Hematopoietic multipotent progenitor cell treated with erythropoietin and hydrocortisone succinate and interleukin-3 and kit ligand, for 8 days (in vitro differentiated cells): ENCODE measurements at places on chromosomes 7 and 10.

GRCh38 chr10:32909456-32909855 lies 48.6 kb downstream of the ITGB1 start:
- no peak for DNase-seq

DNA sequence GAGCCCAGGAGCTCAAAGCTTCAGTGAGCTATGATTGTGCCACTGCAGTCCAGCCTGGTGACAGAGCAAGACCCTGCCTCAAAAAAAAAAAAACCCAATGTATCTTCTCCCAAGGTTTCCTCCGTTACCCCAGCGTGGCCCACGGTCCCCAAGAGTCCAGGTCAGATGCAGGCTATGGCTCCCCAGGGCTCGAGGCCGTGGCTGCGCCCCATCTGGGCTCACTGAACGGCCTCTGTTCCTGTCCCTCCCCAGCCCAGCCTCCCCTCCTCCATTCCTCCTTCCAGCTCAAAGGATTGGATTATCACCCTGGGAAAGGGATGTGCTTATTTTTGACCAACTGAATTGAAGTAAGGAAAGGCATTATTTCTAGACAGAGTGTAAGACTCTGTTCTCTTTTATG lies 31.0 kb downstream of the STK32C start:
- DNase-seq = no peak

GRCh38 chr10:118291122-118291521 lies 51.0 kb downstream of the FAM204A start:
- no peak for DNase-seq

- no peak for DNase-seq
These were observed 126.7 kb upstream of the CALN1 start for GRCh38 chr7:72538856-72539255.

GRCh38 chr7:111068618-111069017 lies 22.3 kb upstream of the LRRN3 start:
- no peak for DNase-seq

DNA sequence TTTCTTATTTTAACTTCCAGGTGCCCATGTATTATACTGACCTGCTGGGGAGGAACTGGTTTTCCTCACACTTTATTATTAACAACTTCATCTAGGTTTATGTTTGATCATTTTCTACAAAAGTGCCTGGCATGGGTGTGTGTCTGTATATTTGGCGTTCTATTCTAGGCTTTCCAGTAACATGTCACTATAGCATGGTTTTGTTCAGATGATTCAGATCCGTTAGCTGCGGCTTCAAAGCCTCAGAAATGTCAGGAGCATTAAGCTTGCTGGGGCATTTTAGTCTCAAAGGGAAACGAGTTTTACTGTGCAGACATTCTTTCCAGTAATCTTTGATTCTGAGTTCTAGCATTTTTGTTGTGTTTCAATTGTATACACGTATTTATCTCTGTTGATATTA lies 2.3 kb downstream of the INPP5A start:
- no peak for DNase-seq

DNA sequence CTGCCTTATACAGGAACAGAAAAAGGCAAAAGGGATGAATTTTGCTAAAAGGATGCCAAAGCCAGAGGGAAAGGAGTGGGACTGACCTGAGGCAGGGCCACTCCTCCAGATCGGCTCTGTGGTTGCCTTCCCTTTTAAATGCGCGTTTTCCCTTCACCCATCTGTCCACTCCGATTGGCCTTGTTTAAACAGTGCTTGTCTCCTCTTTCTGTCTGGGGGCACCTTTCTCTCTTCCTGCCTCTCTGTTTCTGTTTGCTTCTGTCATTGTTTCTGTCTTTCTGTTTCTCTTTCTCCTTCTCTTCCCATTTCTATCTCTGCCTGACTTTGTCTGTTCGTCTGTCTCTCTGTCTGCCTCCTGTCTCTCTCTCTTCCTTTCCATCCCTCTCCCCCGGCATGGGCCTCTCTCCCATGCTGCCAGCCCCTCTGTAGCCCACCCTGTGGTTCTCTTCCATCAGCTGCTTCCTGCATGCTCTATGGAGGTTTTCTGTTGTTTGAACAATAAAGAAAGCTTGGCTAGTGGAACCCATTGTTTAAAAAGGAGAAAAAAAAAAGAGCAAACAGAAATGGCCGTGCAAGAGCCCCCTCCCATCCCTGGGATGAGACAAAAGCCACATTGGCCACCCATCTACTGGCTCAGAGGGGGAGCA lies 29.5 kb upstream of the HSPB1 start:
- DNase-seq = no peak

DNA sequence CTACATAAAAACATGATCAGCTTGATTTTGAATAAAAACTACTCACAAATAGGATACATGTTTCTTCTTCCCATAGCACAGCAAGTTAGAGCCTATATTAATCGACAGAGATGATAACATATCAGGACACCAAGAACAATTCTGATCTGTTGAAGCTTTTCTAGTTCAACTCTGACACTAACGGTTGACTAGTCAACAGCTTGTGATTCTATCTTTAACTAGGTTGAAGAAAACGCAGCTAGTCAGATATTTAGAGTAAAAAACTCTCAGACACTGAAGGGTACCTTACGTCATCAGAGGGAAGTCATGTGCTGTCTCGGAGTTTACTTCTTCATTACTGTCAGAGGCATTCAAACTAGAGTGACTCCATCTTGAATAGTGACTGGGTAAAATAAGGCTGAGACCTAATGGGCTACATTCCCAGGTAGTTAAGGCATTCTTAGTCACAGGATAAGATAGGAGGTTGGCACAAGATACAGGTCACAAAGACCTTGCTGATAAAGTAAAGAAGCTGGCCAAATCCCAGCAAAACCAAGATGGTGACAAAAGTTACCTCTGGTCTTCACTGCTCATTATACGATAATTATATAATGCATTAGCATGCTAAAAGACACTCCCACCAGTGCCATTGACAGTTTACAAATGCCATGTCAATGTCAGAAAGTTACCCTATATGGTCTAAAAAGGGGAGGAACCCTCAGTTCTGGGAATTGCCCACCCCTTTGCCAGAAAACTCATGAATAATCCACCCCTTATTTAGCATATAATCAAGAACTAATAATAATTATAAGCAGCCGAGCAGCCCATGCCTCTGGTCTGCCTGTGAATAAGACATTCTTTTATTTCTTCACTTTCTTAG lies 21.3 kb downstream of the CCDC71L start:
- DNase-seq = no peak

GRCh38 chr10:75860009-75860408 lies 428.6 kb downstream of the LRMDA start:
- DNase-seq = no peak

DNA sequence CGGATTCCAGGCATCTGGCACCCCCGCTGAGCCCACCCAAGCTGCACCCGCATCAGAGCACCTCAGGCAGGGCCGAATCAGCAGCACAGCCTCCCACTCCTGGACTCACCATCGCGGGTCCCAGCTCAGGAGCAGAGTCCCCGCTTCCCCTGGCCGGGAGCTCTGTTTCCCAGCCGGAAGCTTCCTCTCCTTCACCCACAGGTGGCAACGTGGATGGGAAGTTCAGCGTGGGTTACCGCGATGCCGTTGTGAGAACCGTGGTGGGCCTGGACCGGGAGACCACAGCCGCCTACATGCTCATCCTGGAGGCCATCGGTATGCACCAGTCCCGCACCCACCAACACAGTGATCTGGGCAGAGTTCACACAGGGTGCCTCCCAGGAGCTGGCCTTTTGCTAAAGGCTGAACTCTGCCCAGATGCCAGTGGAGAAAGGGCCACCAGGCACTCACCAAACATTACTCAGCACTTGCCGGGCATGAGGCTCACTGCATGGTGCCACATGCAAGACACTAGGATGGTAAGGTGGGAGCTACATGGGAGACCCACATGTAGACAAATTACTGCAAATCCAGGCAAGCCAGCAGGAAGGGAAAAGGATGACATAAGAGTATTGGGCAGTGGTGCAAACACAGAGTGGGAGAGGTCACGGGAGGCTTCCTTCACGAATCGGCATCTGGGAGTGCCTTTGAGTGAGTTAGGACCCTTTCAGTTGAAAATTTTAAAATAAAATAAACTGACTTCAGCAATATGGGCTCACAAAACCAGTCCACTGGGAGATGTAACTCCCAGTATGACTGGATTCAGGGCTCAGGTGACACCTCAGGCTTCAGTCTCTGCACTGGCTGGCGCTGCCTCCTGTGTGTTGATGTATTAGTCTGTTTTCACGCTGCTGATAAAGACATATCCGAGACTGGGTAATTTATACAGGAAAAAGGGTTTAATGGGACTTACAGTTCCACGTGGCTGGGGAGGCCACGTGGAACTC lies 10.4 kb downstream of the C10orf105 start:
- DNase-seq = no peak

DNA sequence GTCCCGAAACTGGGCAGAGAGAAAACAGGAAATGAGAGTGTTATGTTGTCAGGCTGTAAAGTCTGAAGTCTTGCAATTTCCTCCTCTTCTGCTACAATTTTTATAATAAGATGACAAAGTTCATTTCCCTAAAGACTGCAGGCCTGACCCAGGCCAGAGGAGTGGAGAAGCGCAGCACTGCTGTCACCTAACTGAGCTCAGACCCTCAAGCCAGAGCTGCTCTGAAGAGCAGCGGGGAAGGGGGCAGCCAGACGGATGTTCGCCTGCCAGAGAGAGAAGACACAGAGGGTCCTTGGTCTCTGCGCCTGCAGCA lies 12.6 kb upstream of the AOAH start:
- no peak for DNase-seq

GRCh38 chr10:50384898-50385297 lies 133.6 kb upstream of the ASAH2 start:
- peak; percentile 81 for DNase-seq

DNA sequence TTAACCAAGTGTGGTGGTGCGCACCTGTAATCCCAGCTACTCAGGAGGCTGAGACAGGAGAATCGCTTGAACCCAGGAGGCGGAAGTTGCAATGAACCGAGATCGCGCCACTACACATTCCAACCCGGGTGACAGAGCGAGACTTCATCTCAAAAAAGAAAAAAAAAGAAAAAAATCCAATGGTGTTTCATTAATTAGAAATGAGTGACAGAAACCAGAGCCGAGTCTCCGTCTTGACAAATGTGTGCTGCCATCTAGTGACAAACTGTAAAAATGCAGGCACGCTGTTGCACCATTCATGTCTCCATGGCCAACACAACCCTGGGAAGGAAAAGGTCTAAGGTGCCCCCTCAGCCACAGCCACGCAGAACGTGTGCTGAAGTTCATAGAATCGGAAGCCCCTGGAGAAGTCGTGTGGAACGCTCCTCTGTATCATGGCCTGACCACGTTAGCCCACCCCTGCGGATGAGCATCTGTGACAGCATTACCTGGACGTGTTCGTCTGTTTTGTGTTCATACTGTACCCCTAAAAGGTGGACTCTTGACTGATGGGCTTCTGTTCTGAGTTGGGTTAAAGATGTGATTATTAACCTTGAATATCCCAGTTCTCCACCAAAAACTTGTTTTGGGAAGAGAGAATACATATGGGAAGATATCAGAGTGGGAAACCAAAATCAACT lies 94.9 kb downstream of the LYZL2 start:
- peak; percentile 82 for DNase-seq

- DNase-seq = no peak
These were observed 10.5 kb downstream of the AKR1D1 start for GRCh38 chr7:138086563-138087270.

- no peak for DNase-seq
These were observed 252.6 kb upstream of the INHBA start for GRCh38 chr7:41955451-41955850.

- DNase-seq = no peak
These were observed 240.2 kb downstream of the MAD1L1 start for GRCh38 chr7:1992554-1992953.

- DNase-seq = no peak
These were observed 17.8 kb upstream of the COMTD1 start for GRCh38 chr10:75253281-75254220.

DNA sequence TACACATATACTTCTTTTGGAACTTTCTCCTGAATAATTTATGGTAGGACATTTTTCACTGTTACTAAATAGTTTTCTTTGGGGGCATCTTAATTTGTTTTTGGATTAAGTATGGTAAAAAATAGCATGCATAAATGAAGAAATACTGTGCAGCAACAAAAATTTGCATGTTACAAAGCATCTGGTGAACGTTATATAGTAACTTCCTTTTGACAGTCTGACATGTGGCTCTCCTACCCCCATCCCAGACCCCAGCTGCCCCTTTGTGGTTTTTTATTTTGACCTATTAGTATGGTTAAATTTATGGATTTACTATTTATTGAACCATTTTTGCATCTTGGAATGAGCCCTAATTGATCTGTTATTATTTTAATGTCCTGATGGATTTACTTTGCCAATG lies 9.9 kb downstream of the TASOR2 start:
- DNase-seq = no peak

GRCh38 chr10:86970162-86970981 lies 2.1 kb downstream of the ADIRF start:
- no peak for DNase-seq

- DNase-seq = no peak
These were observed 9.0 kb upstream of the EZH2 start for GRCh38 chr7:148893071-148893470.

DNA sequence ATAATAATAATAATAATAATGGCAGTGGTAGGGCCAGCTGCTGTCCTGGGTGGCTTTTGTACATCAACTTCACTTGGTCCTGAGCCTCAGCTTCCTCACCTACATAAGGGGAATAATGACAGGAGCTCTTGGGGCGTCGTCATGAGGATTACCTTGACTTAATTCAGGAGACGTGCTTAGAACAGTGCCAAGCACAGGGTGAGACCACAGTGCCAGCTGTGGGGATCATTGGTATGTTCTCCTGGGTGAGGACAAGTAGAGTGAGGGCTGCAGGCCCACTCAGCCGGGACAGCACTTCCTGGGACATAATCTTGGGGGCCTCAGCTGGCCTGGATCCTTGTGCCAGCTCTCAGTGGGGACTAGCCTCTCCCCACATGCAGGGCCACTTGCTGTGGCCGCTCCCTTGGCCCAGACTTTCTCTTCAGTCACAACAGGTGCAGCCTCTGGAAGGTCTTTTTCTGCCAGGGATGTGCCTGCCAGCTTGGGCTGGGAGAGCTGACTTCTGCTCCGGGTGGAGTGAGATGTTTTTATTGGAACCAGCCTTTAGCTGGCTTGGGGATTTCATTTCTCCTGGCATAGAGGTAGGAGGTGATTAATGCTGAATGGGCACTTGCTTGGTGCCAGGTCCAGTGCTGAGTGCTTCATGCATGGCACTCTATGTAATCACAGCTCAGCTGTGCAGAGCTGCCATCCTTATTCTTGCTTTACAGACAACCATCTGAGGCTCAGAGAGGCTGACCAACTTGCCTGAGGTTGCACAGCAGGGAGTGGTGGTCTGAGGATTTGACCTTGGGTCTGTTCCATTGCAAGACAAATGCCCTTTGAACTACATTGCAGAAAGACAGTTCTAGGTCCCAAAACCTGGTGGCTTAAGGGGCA lies 45.3 kb downstream of the TSPAN15 start:
- no peak for DNase-seq

DNA sequence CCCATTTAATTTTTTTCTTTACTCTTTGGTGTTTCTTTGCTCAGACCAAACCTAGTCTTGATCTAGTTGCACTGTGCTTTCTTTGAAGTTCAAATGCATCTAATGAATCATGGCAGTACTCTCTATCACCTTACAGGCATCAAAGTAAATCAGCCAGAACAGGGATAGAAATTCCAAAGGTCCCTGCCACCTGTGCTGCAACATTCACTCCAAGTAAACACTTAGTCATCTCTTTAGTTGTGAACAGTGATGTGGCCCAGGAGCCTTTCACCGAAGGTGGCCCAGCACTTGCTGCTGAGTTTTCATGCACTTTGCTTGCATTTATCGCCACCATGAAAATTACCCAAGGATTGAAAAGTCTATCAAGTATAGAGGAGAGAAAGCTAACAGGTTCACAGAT lies 314.1 kb upstream of the ETV1 start:
- no peak for DNase-seq

- no peak for DNase-seq
These were observed 39.2 kb upstream of the MKRN1 start for GRCh38 chr7:140518370-140519006.

- peak; percentile 33 for DNase-seq
These were observed 120.9 kb upstream of the ZNF438 start for GRCh38 chr10:31152421-31153135.
